Glomerular endothelial cell (primary cell): ENCODE measurements at places on chromosomes 1 and 21.

GRCh38 chr1:116382321-116382720 is 9.3 kb downstream of the ATP1A1 start:
- DNase-seq: no peak

- DNase-seq: no peak
Observed at GRCh38 chr1:117017648-117018047, 16.1 kb downstream of the CD101 start.

GRCh38 chr1:88661951-88662699 is 21.9 kb upstream of the PKN2 start:
- no peak for DNase-seq

- no peak for DNase-seq
Observed at GRCh38 chr1:58310881-58311280, 235.6 kb downstream of the OMA1 start.

DNA sequence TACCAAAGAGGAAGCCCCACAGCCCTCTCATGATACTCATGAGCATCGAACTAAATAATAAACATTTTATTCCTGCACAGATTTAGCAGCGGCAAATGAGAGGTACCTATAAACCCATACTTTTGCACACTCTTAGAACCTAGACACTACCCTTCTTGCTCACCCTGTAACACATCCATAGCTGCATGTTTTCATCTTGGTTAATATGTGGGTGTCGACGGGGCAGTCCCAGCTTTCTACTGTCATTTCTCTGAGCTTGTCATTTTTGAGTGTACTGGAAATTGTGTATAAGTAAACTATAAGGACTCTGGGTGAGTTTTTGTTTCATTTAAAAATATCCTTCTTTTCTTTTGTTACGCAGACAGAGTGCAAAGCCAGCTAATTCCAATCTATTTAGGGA is 25.5 kb downstream of the OVGP1 start:
- no peak for DNase-seq

DNA sequence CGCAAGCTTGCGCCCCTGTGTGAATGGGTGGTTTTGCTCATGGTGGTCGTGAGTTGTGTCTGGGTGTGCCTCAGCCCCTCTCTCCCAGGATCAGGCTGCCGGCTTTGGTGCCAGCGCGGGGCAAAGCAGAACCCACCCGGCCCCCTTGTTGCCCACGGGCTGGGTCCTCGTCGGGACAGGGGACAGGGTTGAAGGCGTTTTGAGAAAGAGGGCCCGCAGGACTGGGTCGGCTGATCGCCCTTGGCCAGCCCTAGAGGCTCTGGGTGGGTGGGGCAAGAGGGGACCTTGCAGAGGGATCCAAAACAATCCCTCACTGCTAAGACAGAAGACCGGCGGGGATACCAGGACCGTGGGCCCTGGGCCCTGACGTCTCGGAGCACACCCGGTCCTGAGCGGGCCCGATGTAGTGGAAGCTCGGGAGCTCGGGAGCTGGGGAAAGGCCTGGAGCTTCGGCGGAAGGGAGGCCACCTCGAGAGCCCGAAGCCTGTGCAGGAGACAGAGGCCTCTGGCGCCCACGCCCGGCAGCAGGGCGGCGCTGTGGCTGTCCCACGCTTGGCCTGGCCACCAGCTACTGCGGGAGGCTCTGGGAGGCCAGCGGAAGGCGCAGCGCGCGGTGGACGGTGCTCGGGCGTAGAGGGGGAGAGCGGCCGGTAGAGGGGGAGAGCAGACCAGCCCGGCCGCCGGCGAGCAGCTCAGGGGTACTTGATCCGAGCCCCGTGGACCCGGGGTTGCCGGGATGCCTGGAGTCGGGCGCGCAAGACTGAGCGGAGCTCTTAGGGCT is 2.8 kb upstream of the ZNF678 start:
- no peak for DNase-seq

DNA sequence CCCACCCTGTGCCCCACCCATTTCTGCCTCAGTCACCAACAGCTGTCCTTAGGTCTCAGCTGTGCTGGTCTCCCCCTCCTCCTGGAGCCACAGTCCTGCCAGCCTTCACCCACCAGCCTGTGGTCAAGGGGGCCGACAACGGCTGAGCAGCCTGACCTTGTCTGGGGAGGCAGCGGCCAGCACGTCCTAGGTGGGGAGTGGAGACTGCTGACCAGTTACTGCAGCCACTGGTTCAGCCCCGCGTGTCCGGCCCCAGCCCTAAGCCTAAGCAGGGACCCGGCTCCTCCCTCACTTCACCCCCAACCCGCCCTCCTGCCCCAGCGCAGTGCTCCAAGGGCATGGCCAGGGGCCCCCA is 79.2 kb downstream of the MORN1 start:
- DNase-seq: no peak

DNA sequence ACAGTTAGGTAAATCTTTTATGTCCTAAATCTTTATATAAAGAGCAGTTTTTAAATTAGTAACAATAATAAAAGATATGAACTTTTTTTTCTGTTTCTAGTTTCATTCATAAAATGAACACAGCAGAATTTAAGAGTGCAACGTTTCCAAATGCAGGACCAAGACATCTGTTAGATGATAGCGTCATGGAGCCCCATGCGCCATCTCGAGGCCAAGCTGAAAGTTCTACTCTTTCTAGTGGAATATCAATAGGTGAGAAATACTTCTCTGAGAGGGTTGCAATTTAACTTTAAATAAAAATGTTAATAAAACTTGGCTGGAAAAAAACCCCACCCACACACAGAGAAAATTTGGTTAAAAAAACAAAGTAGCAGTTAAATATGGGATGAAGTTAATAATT is 15.0 kb upstream of the ANGPTL1 start:
- no peak for DNase-seq
